ENCODE measurements at places on chromosomes 2 and 18.

GRCh38 chr2:55712477-55713060, 18.9 kb upstream of the PNPT1 start:
- no peak for DNase-seq

DNA sequence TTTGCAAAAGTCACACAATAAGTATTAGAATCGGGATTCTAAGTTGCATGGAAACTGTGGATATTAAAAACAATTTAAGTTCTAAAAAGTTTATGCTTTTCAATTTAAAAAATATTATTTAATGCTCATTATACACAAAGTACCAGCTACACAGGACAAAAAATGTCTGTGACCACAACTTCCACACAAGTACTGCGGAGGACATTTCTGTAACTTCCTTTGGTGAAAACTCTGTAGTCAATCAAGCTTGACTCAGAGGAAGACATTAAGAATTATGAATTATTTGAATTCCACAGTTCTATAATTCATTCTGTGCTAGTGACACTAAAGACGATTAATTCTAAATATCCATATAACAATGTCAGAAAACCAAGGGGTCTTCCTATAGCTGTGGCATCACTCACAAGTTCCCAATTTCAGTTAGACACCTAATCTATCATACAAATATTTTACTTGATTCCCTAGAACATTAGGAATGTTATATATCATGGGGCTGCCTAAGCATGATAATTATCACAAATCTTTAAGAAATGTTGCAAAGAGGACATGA, 120.5 kb downstream of the AFF3 start:
- no peak for DNase-seq

DNA sequence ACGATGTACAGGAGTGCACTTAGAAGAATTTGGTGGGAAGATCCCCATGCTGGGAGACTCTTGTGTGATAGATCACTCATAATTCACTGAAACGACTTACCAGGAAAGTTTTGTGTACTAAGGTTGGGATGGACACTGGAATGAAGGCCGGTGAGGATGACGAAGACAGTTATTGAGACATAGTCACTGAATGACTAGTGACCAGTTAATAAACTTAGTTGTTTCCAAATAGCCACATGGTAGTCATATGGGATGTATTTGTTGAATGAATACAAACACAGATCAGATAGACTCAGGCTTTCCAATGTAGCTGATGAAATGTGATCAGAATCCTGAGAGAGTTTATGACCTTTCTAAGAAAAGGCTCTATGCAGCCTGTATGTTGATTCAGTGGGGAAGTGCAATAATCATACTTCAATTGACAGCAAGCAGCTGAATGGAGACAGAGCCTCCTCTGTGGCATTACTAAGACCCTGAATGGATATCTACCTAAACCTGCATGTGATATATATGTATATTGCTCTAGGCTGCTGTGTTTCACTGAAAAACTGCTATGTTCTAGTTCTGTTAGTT, 20.4 kb downstream of the GDF7 start:
- no peak for DNase-seq

DNA sequence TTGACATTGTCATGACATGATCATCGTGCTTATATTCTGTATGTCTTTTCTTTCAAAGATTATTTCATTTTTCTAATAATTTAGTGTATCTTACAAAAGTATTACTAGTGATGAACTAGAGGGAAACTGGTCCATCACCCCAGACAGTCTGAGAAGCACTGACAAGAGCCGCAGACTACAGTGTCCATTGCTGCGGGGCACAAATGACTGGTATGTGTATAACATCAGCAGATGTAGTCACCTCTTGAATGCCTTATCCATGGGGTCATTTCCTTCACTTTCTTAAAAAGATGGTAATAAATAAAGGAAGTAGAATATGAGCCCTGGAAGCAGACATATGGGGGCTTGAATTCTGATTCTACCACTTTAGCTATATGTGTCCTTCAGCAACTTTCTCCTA, 29.6 kb downstream of the NEMP2 start:
- DNase-seq, result no peak

DNA sequence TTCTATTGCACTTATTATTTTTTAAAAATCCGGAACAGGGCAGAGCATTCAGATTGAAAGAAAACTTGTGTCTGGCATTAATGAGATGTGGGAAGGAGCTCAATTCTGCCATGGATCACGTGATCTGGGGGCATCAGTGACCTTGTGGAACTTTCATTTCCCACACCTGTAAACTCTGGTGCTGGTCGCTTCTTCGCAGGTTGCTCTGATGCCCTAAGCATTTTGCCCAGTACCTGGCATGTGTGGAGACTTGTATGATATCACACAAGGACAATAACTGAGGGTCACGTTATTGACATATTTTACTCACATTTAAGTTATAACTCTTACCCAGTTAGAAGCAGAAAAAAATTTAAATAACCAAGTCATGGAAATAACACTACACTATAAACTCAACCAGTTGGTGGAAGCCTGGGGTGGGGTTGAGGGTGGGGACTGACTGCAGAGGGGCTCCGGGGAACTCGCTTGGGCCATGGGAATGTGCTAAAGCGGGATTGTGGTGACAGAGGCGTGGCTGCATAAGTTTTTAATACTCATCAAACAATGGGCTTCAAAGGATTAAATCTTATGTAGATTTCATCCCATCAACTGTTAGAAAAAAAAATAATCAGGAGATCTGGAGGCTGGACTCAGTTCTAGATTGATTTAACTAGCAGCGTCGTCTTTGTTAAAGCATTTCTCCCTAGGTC, 36.5 kb downstream of the ST3GAL5 start:
- no peak for DNase-seq

DNA sequence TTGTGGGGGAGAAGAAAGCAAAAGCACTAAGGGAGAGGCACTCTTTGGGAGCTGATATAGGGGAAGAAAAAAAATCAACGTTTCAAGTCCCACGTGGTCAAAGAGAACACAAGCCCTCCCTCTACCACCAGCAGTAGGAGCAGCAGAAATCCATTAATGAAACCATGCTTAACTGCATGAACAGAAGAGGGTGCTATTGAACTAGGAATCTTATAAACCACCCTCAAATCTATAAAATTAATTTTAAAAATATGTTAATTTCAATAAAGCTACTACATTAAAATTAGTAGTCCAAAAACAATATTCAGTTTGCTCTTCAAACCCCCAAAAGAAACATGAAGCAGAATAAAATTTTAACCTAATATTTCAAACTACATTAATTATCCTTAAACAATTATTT, 147.8 kb downstream of the TMEM18 start:
- DNase-seq, result no peak

DNA sequence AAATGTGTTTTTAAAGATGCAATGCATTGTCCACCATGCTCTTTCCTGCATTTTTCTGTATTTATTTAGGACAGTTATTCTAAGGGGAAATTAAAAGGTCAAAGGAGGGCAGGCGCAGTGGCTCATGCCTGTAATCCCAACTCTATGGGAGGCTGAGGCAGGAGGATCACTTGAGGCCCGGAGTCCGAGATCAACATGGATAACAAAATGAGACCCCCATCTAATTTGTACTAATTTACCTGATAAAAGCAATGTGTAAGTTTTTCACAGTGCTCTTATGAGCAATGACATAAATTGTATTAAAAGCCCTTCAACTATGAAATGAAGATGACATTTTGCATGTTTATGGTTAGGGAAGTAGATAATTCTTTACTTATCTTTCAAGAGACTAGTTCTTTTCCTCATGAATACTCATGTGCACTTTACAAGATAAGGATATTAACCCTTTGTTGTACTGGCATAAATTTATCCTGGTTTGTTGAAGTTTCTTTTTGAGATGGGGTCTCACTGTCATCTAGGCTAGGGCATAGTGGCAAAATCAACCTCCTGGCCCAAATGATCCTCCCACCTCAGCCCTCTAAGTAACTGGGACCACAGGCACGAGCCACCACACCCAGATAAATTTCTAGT, 9.7 kb downstream of the HSBP1L1 start:
- DNase-seq, result no peak

GRCh38 chr2:101736861-101737291, 39.4 kb downstream of the MAP4K4 start:
- peak; percentile 72 for DNase-seq

- DNase-seq, result peak; percentile 92
Observed at GRCh38 chr18:58645398-58645797, 16.5 kb upstream of the ALPK2 start.

GRCh38 chr2:166238176-166238575, 110.4 kb upstream of the SCN1A start:
- DNase-seq, result no peak

DNA sequence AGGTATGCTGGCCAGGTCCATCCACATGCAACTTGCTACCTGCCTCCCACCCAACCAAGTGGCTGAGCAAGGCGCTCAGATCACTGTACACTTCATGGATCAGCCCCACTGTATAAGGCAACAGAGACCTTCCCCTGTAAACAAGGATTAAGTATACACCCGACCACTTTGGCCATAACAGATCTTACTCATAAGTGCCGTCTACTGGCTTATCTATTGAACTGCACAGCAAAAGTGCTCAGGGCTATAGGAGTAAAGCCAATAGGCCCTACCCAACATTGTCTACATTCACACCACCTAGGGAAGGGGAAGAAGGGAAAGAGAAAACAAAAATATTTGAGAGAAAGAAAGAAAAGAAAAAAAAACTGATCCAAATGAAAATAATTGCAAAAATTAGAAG, 663.9 kb upstream of the LRRTM1 start:
- no peak for DNase-seq

DNA sequence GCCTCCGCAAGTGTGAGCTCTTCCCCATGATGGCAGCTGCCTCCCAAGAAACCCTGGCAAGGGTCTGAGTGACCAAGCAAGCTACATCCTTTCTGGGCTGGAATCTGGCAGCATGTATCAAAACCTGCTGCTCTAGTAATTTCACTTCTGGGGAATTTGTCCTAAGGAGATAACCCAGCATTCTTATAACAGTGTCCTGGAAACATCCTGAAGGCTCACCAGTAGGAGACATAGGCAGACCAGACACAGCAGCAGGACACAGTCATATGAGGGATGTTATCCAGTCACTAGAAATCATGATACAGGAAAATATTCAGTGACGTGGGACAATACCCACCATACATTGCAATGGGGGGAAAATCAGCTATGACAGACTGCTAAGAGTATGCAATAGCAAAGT, 64.5 kb downstream of the CRACDL start:
- no peak for DNase-seq

DNA sequence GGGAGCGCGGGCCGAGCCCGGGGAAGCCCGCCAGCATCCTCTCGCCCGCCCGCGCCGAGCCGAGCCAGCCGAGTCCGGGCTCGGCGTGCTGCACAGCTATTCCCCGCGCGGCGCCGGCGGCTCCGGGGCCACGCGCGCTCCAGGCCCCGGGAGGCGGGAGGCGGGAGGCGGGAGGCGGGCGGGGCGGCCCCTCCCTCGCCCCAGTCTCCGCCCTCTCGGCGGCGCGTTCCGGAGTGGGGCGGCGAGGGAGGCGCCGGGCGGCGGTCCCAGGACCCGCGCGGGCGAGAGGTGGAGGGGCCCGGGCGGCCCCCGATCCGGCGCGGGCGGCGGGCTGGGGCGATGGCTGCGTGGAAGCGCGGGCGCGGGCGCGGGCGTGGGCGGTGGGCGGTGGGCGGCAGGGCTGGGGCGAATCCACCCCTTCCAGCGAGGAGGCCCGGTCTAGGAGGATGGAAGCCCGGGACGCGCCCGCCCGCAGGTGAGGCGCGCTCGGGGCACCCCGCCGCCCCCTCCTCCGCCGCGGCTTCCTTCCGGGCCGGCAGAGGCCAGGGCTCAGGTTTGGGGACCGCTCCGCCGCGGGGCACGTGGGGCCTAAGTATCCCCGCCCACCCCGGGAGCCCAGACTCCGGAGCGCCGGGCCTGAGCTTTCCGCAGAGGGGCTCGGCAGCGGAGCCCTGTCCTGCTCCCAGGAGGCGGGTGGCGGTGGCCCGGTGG, at the start of gene ADCY3:
Gene ADCY3 (minus strand): TSS at position 140 of the 711 bp plus-strand sequence. CDS start 1,250 bp downstream, outside the sequence.
- DNase-seq, result no peak

GRCh38 chr18:30754846-30755245, 287.7 kb downstream of the DSC3 start:
- DNase-seq, result no peak

GRCh38 chr18:40687399-40687798, 1267.6 kb upstream of the PIK3C3 start:
- peak; percentile 64 for DNase-seq

DNA sequence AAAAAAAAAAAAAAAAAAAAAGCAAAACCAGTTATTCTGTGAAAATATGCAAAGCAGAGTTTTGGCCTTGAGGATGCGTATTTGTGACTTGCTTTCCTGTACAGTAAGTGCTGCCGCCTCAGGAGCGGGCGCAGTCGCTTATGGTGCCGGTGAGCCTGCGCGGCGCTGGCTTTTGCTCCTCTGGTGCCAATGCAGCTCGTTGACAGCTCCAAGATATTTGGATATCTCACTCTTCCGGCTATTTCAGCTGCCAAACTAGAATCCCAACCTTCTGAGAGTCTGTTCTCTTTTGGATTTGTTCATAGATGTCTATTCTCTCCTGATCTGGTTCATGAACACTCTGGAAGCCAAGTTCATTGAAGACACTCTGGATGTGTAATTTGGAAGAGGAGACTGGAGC, 184.1 kb downstream of the AGAP1 start:
- DNase-seq, result no peak

DNA sequence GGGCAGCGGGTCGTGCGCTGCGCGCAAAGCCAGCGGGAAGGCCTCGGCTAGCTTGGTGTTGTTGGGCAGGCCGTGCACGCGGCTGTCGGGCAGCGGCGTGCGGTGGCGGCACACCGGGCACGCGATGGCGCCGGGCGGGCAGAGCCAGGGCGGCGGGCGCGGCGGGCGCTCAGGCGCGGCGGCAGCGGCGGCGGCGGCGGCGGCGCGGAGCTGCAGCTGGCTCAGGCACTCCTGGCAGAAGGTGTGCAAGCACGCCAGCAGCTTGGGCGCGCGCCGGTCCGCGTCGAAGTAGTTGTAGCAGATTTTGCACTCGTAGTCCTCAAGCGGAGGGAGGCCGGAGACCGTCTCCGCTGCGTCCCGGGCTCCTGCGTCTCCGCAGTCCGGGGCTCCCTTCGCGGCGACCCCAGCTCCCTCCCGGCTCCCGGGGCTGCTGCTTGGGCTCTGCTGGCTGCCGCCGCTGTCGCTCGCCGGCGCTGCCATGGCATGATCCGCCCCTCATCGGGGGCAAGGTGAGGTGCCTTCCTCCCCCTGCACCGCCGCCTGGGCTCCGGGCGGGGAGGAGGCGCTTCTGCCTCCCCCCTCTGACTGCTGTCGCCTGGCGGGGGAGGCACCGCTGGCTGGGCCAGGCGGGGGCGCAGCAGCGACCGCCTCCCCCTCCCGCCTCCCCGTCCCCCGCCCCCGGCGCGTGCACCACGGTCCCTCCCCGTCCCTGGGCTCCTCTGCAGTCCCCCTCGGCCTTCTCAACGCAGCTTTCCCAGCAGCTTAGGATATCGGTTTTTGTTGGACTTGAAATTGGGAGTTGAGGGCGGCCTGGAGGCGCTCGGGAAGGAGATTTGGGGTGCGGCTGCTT, 21.0 kb upstream of the PAX3 start:
- no peak for DNase-seq

GRCh38 chr18:5779922-5780321, 115.4 kb downstream of the TMEM200C start:
- DNase-seq, result no peak

GRCh38 chr2:221484761-221485502, 87.2 kb downstream of the EPHA4 start:
- no peak for DNase-seq
